ENCODE measurements at places on chromosomes 16 and 17.

DNA sequence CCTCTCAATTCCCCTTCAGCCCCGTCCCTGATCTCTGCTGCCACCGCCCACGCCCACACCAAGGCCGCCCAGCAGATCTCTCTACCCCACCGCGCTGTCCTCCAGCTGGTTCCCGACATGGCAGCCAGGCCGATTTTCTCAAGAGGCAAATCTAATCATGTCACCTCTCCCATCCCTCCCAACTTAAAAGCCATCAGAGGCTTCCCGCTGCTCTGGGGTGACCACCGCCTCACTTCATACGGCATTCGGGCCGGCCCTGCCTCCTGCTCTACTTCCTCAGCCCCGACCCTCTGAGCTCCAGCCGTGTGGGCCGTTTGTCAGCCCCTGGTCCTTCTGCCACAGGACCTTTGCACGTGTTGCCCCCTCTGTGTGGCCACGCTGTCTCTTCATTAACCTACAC, 63.2 kb downstream of the RPH3AL start:
- no peak for DNase-seq

DNA sequence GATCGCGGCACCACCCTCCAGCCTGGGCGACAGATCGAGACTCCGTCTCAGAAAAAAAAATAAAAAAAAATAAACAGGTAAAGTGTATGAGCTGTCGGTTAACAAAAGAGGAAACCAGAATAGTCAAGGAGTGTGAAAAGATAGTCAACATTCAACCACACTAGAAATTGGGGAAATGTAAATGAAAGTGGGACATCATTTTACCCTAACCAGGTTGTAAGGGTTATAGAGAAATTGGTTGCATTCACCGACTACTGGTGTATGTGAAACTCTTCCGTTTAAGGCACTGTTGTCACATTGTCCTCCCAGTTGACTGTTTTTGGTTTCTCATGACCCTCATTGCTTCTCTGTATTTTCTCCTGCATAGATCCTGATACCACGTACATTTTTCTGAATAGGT, 62.8 kb downstream of the RABEP1 start:
- no peak for DNase-seq

- no peak for DNase-seq
Measured at GRCh38 chr17:50344731-50345365, 1.1 kb upstream of the XYLT2 start.

DNA sequence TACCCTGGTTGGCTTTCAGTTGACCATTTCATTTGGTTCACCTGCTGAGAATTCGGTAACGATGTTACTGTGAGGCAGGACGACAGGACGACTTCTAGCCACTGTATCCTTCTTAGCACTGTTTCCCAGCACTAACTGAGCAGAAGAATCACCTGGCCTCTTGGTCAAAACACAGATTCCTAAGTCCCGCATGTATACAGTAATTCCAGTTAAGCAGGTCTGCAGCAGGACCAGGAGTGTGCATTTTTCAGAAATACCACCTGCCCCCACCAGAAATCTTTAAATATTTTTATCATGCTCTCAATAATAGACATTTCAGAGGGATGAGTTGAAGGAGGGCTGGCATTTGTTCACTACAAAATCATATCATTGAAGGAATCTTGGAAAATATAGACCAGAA, 22.6 kb downstream of the RSL1D1 start:
- DNase-seq: no peak

GRCh38 chr17:9307313-9307998, 268.2 kb downstream of the STX8 start:
- no peak for DNase-seq

- DNase-seq: no peak
Measured at GRCh38 chr16:55207693-55208428, 116.1 kb upstream of the IRX6 start.

DNA sequence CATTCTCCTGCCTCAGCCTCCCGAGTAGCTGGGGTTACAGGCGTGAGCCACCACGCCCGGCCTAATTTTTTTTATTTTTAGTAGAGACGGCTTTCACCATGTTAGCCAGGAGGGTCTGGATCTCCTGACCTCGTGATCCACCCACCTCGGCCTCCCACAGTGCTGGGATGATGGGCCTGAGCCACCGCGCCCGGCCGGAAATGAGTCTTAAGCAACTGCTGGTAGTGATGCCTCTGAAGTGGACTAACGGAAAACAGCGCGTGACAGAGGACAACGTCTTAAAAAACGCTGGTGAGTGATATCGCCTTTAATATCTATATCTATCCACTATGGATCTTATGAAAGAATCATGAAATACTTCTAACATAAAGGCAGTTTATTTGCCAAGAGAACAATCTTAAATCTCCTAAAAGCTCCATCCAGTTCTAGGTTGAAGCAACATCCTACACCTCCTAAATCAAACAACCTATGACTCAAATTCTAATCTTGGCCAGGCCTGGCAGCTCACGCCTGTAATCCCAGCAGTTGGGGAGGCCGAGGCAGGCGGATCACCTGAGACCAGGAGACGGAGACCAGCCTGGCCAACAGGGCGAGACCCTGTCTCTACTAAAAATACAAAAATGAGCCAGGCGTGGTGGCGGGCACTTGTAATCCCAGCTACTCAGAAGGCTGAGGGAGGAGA, 69.8 kb downstream of the NXN start:
- DNase-seq: no peak

- DNase-seq: no peak
Measured at GRCh38 chr17:38544839-38545209, 60.9 kb downstream of the SRCIN1 start.

DNA sequence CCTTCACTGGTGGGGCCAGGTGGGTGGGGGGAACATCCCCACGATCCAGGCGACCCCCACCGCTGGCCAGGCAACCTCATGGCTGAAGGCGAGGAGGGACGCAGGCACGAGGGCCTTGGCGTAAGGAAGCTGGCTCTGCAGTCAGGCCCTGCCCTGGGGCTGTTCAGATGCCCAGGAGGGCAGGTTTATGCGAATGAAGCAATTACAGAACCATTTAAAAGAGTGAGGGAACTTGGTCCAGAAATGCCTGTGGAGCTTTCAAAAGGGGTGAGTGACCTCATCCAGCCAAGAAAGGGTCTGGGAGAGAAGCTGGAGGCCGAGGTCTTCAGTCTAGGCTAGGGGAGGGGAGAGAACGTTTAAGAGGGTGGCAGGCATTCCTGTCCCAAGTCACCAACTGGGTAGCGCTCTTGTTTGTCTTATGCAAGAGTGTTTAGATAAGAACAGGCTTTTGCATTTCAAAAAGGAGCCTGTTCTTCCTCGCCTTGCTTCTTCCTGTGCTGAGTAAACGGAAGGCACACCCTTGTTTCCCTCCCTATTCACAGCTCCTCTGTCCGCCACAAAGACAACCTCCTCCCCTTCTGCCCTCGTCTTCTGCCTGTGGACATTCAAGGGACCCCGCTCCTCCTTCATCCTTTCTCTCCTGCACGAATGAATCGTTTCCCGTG, 183.5 kb upstream of the SDK2 start:
- peak; percentile 88 for DNase-seq

DNA sequence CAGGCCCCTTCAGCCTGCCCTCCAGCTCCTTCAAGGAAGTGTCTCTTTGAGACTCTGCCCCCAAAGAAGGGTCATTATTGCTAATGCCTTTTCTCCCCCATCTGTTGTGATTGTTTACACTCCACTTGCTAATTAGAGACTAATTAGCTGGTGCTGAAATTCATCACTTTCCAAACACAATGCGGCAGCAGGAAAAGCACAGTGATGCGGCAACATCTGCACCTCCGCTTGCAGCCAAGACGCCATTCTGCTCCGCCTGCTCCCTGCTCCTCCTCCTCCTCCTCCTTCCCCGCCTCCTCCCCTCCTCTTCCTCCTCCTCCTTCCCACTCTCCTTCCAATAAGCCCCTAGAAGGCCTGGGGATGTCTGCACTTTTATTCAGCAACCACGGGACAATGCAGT, 110.5 kb downstream of the SDK2 start:
- DNase-seq: peak; percentile 22

GRCh38 chr17:40303708-40304551, 5.0 kb upstream of the RARA start:
- DNase-seq: no peak

DNA sequence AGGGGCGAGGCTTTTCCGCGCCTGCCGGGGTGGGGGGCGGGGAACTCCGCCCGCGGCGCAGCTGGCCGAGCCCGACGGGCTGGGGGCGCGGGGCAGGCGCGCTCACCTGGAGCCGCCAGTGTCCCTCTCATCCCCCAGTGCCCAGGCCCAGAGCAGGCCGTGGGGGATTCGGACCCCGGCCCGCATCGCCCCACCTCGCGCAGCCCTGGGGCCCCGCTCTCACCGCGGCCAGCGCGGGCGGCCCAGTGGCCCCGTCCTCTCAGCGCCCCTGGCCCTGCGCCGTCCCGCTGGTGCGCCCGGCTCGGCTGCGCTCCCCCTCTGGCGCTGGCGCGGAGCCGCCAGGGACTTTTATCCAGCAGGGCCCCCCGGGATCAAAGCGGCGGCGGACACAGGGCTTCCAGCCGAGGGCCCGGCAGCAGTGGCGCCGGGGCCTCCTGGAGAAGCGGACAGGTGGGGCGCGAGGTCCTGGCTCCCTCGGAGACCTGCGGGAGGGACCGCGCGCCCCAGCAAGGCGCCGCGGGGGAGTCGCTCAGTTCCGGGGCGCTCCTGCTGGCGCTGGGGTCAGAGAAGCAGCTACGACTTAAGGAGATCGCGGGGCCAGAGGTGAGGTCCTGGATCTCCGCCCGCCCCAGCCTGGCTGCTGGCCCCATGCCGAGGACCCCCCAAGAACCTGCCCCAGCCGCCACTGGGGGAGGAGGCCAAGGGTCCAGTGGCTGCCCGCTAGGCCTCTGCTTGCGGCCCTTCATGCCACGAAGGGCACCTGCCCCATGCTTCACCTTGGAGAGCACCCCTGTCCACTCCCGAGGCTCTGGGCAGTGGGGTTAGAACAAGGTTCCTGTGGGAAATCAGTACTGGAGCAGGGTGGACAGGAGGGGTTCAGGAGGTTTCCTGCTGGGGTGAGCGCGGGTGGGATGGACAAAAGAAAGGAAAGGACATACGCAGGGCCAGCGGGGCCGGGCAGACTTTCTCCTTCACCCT, 823 bp upstream of the NOTUM start:
- no peak for DNase-seq

DNA sequence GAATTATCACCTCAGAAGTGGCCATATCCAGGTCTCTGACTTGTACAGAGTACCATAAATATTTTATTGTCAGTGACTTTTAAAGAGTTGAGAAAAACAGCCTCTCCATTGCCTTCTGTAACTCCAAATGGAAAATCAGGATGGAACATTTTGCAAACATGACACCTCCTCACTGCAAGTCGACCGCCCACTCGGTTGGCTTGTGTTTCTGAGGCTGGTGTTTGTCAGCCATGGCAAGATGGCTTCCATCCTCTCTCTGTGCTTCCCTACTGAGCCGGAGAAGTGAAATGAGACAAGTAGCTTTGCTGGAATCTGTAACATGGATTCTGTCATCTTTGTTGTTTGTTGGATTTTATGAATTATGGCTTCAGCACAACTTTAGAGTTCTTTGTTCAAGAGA, 172.8 kb downstream of the RBFOX1 start:
- DNase-seq: no peak

GRCh38 chr17:32261417-32261736, 4.3 kb upstream of the RHBDL3 start:
- no peak for DNase-seq

- DNase-seq: no peak
Measured at GRCh38 chr17:41683441-41684007, 5.2 kb upstream of the EIF1 start.

DNA sequence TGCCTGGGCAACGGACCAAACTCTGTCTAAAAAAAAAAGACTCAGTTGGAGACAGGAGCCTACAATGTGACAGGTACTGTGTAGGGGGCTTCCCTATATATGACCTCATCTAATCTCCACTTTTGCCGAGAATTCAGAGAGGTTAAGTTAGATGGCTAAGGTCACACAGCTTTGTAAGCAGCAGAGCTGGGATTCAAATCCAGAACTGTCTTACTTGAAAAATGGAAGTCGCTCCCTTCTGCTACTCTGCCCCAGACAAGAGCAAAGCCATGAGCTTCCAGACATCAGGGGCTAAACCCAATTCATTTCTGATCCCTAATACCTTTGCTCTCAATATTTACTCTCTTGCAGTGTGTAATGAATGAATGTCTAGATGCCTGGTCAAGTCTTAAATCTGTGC, 41.5 kb upstream of the ABCC12 start:
- no peak for DNase-seq

- no peak for DNase-seq
Measured at GRCh38 chr16:55506083-55506482, 2.8 kb upstream of the LPCAT2 start.

DNA sequence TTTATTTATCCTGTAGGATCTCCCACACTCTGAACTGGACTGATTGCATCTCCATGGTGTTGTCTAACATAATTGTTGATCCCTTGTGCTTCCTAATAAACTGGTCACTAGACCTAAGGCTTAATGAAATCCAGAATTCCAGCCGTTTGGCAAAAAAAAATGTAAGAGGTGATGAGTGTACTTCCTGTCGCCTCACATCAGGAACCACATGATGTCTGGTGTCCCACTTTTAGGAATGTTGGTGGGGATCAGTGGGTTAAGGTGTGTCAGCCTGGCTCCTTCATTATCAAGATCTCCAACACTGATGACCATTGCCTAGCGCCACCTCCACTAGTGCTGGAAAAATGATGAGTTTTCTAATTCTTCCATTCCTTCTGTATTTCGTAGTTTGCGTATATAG, 18.6 kb upstream of the LONP2 start:
- DNase-seq: no peak

DNA sequence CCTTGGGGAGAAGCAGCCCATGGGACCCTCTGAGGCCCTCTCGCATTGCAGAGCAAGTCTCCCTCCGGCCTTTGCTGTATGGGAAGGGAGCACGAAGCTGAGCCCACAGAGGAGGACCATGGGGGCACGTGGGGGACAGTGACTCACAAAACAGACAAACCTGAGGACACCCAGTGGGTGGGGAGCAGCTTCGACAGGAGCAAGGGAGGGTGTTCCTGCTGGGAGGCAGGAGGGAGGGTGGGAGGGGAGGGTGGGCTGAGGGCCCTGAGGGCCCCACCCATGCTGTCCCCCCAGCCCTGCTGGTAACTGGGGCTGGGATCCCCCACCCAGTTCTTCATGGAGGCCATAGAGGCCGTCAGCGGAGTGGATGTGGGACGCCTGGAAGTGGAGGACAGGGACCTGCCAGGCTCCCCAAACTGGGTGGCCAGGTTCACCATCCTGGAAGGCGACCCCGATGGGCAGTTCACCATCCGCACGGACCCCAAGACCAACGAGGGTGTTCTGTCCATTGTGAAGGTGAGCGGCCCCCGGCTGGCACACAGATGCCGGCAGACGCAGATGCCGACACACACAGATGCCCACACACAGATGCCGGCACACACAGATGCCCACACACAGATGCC, 12.5 kb downstream of the SLC22A31 start:
- no peak for DNase-seq

- no peak for DNase-seq
Measured at GRCh38 chr16:17176199-17176598, 294.6 kb downstream of the XYLT1 start.

DNA sequence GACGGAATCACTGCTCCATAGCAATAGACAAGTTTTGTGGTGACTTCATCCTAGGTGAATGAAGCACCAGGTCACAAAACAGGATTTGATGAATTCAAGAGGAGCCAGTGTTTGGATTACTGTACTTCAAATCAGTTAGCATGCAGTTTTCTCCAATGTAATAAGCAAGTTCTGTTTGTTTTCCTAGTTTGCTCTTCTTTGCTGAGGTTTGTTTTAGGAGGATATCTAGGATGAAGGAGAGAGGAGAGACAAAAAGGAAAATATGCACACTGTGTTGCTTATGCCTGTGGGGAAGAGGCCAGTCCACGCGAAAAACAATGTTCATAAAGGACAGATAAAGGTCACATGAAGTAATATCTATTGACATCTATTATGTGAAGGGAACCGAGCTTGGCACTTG, 9.0 kb downstream of the KRT37 start:
- no peak for DNase-seq

Measured in NT2/D1 (cell line).